Iris pigment epithelial cell (primary cell): ENCODE measurements at places on chromosomes 7 and 10.

GRCh38 chr10:639751-640672 is 49.5 kb downstream of the DIP2C start:
- DNase-seq = no peak

DNA sequence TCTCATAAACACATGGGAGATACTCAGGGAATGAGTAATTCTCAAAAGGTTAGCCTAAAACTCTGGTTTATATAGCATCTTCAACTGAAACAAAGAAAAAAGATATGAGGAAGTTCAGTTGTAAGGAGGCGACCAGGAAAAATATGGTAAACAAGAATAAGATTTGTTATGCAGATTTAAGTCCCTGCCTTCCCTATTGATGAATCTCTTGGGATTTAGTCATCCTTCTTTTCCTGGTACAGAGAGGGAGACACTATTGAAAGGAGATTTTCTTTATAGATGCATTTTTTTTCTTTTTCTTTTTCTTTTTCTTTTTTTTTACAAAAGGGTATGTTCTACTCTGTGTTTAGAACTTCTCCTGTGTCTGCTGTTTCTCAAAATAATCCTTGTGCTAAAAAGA is 557.5 kb downstream of the DNAJB9 start:
- no peak for DNase-seq

DNA sequence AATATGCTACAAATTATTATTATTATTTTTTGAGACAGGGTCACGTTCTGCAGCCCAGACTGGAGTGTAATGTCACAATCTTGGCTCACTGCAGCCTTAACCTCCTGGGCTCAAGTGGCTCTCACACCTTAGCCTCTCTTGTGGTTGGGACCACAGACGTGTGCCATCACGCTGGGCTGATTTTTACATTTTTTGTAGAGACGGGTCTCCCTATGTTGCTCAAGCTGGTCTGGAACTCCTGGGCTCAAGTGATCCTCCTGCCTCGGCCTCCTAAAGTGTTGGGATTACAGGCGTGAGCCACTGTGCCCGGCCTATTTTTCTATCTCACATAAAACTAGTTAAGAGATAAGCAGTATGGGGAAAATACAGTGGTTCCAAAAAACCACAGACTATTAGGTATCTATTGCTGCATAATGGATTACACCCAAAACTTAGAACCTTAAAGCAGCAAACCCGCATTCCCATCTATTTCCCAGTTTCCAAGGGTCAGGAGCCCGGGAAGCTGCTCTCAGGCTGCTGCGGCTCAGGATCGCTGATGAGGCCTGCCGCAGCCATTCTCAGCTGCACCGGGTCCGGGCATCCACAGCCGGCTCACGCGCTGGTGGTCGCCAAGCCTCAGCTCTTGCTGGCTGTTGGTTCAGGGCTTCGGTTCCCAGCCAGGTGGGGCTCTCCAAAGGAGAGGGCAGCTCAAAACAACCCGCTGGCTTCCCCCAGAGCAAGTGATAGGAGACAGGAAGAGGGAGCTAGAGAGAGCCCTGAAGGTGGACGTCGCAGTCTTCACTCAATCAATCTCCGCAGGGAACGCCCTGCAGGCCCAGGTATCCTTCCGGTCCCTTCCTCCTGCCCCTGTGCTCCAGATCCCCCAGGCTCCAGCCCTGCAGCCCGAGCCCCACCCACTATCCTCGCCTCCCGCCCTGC is 128.2 kb downstream of the UBE2H start:
- peak; percentile 39 for DNase-seq

GRCh38 chr7:111820621-111821020 is 258.3 kb upstream of the IMMP2L start:
- DNase-seq = no peak

DNA sequence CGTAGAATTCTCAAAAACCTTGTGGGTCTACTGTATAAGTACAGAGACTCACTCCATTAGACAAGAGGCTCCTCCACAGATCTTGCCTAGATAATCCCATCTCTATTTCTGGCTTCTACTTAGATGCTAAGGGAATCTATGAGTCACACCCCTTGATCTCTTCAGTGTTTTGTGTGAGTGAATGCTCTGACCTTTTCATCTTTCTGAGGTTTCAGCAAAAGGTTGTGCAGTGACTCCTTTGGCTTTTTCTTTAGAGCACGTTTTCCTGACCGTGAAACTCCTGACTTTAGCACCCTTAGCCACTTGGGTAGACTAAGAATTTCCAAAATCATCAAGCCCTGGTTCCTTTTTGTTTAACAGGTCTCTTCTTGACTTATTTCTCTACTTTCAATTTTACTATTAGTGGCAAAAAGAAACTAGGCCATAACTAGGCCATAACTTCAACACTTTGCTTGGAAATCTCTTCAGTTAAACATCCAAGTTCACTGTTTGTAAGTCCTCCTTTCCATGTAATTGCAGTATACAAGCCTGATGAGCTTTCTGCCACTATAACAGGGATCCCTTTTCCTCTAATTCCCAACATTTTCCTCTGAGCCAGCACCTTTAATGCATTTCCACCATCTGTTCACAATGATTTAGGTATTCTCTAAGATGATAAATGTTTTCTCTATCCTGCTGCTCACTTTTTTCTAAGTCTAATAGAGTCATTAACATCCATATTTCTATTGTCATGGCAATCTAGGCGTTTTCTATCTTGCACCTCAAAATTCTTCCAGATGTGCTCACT is 19.4 kb downstream of the COPG2 start:
- DNase-seq = peak; percentile 95

GRCh38 chr7:40799493-40800403 is 664.9 kb downstream of the SUGCT start:
- no peak for DNase-seq

GRCh38 chr10:15796098-15796759 is 64.1 kb downstream of the MINDY3 start:
- DNase-seq = no peak

- DNase-seq = no peak
These were observed 6.6 kb upstream of the EBF3 start for GRCh38 chr10:129970465-129971364.

- no peak for DNase-seq
These were observed 109.0 kb downstream of the COL28A1 start for GRCh38 chr7:7426676-7427075.

DNA sequence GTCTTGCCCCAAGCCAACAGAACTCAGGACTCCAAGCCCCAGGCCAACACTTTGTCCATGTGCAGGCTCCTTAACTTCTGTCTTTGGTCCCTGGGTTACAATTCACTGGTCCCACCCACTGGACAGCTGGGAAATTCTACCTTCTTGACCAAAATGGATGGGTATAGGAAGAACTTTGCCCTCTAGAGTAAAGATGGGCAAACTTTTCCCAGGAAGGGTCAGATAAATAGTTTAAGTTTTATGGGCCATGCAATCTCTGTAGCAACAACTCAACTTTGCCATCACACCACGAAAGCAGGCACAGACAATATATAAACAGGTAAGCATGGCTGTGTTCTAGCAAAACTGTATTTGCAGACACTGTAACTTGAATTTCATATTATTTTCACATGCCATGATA is 147.1 kb downstream of the PLXNA4 start:
- no peak for DNase-seq

DNA sequence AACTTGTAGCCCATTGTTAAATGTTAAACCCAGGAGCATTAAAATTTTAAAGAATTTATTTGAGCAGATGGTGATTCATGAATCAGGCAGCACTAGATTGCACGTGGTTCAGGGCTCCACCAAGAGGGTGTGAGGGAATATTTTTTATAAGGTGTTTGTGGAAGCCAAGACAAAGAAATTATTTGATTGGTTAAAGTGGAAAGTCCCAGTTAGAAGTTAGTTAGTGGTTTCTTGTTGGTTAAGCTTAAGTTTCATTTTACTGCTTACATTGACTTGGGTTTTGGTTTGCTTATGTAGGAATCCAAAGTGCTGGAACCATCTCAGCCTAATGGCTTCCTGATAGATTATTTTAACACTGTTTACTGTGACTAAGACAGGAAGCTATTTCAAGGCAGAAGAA is 906.2 kb downstream of the LRMDA start:
- peak; percentile 73 for DNase-seq

DNA sequence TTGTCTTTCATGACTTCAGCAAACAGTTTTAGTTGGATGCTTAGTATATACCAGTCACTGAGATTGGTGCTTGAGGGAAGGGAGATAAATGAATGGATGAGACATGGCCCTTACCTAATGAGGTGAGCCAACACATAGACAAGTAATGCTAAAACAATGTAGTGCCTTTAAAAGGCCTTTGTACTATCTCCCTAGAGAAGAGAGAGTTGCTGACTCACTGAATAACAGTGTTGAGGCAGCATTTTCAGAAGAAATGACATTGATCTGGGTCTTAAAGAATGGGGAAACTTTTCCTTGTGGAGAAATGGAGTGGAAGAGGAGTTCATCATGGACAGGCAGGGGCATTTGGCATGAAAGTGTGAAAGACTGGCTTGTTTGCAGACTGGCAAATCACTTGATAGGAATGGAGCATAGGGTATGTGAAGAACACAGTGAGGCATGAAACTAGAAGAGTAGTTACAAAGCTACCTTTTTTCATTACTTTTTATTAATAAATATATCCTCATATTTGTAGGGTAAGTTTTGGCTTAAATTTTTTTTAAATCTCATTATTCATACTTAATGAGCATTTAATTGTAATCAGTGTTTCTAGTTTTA is 91.2 kb downstream of the KAT6B start:
- DNase-seq = peak; percentile 78

DNA sequence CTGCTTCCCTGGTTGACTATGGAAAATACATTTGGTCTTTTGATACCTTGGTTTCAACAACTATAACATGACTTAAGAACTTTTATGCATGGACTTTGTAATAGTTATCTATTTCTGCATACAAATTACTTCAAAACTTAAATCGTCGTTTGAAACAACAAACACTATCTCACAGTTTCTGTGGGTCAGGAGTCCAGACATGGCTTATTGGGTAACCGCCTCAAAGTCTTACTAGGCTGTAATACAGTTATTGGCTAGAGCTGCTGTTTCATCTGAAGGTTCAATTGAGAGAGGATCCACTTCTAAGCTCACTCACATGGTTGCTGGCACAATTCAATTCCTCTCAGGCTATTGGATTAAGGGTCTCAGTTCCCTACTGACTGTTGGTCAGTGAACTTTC is 135.1 kb downstream of the LYZL1 start:
- no peak for DNase-seq

DNA sequence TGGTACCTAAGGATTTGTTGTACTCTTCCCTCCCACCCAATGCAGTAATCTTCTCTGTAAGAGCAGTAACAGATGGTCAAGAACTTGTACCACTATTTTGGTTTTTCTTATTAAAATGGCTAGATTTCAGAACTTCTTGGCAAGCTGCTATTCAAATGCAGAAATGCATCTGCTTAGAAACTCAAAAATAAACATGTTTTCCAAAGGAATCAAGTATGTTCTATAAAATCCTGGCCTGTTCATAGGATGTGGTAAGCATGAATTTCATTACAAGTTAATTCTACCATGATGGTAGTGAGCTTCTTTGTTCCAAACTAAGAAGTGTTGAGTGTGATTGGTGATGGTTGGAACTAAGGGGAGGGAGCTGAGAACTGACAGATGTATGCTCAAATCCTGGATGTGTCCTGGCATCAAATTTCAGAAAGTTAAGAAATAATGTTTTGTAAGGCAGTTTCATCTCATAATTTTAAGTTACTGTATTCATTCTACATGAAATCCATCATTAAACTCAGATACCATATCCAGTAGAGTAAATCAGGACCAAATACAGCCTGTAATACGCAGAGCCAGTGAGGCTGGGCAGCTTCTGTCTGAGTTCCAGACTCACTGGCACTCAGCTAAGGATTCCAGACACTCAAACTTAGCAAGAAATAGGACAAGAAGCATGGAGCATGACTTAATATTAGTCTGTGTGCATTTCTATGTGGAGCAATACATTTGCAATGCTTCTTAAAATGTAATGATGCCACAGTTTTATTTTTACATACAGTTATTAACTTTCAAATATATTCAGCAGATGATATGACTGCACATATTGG is 119.6 kb downstream of the TES start:
- peak; percentile 51 for DNase-seq

DNA sequence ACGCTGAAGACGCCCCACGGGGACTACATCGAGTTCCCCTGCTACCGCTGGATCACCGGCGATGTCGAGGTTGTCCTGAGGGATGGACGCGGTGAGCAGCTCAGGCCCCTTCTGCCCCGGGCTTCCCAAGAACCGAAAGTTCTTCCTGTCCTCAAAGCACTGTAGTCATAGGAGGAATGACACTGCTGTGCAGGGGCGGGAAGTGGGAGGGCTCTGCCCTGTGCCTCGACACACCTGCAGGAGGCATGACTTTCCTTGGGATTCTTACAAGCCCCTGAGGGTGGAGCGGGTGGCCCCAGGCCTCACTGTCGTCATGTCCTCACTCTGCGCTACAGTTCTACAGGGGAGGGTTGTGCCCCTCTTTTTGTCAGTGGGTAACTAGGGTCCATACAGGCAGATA is 8.6 kb downstream of the ALOX5 start:
- no peak for DNase-seq

DNA sequence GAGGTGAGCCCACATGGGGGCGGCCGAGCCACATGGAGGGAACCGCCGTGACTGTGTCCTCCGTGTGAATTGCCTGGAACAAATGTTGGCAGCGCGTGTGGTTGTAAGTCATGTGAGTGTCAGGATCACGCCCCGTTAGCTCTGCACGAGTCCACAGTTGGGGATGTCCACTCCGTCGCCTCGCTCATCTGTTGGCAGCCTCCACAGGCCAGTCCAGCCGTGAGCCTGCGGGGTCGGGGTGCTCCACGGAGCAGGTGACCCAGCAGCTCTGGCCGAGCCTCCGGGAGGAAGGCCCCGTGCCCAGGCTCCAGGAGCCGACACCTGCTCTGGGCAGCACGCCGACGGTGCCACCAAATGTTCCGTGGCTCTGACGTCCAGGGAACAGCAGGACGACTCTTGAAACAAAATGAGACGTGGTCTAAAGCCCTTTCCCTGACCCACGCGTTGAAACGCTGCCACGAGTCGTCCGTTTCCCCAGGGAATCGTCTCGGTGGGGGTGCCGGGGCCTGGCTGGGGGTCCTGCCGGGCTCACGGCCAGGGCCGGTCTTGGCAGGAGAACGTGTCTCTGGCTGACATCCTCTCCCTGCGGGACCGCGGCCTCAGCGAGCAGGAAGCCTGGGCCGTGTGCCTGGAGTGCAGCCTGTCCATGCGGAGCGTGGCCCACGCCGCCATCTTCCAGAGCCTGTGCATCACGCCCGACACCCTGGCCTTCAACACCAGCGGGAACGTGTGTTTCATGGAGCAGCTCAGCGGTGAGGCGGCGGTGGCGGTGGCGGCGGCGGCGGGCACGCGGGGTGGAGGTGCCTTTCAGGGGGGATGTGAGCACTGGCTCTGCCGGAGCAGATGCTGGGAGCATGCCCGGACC is 7.0 kb downstream of the KNDC1 start:
- no peak for DNase-seq

GRCh38 chr10:58399410-58399809 is 14.2 kb downstream of the TFAM start:
- DNase-seq = peak; percentile 69

- DNase-seq = no peak
These were observed 7.9 kb upstream of the ADRB1 start for GRCh38 chr10:114035791-114036190.

- DNase-seq = peak; percentile 35
These were observed 4.8 kb downstream of the INA start for GRCh38 chr10:103281753-103282152.

- no peak for DNase-seq
These were observed 205.8 kb upstream of the SHH start for GRCh38 chr7:156017916-156018700.

- DNase-seq = peak; percentile 16
These were observed 329.7 kb downstream of the PRPF18 start for GRCh38 chr10:13916384-13916947.

- DNase-seq = no peak
These were observed 112.1 kb downstream of the NSUN6 start for GRCh38 chr10:18539335-18539734.

GRCh38 chr10:114819322-114819721 is 2.3 kb upstream of the FHIP2A start:
- DNase-seq = no peak

- peak; percentile 36 for DNase-seq
These were observed 56.0 kb downstream of the MKLN1 start for GRCh38 chr7:131383417-131384285.
